ENCODE measurements at places on chromosomes 5 and 9.

GRCh38 chr5:139949710-139950109 is 93.4 kb downstream of the NRG2 start:
- DNase-seq, result no peak

DNA sequence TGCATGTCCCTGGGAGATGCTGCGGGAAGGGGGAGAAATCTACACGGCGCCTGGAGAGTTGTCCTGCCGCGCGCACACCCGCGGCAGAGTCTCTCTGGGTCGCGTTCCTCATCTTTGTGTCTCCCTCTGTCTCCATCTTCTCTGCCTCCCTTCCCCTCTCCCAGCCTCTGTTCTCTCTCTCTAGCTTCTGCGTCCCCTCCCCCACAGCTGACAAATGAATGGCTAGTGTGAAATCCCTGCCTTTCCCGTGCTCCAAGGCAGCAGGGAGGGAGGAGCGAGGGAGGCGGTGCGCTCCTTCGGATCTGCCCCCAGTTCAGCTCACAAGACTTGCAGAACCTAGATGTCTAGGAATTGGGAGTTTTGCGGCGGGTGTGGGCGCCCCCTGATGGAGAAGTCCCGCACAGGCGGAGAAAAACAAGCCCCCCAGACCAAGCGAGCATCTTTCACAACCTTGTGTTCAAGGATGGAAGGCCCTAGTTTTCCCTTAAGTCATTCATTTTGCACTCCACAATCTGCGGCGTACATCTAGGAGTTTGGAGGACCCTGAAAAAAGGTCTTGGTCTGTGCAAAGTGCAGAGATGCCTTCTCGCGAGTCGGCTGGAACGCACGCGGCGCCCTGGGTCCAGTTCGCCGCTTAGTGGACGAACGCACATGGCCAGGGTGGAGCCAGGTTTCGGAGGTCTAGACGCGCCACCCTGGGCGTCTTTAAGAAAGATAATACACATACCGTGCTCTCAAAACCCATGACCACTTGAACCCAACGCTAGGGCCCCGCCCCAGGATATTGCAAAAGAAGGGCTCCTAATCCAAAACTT is 2.0 kb downstream of the VCAN start:
- DNase-seq, result peak; percentile 98

- DNase-seq, result peak; percentile 27
Measured at GRCh38 chr5:65262649-65263059, 219.1 kb downstream of the ADAMTS6 start.

- no peak for DNase-seq
Measured at GRCh38 chr5:133363807-133364587, 248.3 kb downstream of the FSTL4 start.

DNA sequence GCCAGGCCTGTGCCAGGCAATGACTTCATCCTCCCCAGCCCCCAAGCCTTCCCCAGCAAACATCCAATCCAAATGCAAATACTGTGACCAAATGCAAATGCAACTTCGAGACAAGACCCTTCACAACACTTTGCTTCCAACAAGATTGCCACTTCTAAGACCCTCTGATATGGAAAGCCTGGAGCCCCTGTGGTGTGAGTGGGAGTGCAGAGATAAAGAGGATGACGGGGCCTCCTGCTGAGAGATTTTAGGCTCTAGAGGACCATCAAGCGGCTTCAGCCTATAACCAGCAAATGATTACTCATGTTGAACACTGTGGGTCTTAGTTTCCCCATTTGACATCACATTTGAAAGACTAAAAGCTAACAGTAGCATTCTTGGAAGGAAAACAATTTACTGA is 46.6 kb upstream of the GABRP start:
- DNase-seq, result no peak

DNA sequence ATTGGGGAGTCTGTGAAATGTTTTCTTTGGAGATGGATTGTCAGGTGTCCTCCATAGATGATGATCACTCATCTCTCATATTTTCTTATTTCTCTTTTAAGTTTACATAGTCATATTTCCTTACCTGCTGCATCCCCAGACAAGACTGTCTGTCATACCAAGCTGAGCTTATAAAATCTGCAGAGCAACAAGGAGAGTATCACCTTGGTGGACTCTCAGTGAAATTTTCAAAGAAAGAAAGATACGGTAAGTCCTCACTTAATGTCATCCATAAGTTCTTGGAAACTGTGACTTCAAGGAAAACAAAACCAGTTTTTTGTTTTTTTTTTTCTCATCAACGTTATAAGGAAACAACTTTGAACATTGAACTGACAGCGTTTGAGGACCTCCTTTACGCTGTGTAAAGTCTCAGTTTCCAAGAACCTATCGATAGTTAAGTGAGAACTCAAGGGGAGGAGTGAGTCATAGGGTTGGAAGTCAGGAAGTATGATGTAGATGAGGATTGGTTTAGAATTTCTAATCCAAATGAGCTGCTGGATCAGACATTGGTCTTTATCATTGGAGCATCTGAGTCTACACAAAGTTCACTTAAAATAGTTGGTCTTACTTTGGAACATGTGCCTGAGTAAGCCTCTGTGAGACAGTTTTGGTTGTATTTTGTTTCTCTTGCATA is 45.5 kb downstream of the SPIN1 start:
- no peak for DNase-seq

GRCh38 chr5:77669677-77670076 is 31.2 kb upstream of the OTP start:
- DNase-seq, result no peak

DNA sequence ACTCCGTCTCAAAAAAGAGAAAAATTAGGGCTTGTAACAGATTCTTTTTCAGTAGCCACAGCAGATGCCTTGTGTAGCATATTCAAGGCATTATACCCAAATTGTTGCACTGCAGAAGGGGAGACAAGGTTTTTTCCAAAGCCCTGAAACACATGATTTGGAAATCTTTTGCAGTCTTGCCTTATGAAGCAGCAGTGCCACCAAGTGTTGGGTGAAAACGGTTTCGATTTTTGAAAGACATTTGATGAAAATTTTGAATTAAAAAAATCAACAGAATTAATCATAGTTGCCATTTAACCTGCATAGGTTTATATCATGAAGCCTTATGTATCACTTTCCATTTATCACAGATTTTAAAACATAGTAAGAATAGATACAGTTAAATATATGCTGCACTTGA is 479.5 kb downstream of the TAF11L14 start:
- peak; percentile 10 for DNase-seq

- no peak for DNase-seq
Measured at GRCh38 chr5:13581132-13581531, 363.4 kb downstream of the DNAH5 start.

GRCh38 chr9:14018081-14018480 is 295.9 kb downstream of the NFIB start:
- DNase-seq, result no peak

- DNase-seq, result no peak
Measured at GRCh38 chr5:180630426-180630825, 19.0 kb downstream of the FLT4 start.

DNA sequence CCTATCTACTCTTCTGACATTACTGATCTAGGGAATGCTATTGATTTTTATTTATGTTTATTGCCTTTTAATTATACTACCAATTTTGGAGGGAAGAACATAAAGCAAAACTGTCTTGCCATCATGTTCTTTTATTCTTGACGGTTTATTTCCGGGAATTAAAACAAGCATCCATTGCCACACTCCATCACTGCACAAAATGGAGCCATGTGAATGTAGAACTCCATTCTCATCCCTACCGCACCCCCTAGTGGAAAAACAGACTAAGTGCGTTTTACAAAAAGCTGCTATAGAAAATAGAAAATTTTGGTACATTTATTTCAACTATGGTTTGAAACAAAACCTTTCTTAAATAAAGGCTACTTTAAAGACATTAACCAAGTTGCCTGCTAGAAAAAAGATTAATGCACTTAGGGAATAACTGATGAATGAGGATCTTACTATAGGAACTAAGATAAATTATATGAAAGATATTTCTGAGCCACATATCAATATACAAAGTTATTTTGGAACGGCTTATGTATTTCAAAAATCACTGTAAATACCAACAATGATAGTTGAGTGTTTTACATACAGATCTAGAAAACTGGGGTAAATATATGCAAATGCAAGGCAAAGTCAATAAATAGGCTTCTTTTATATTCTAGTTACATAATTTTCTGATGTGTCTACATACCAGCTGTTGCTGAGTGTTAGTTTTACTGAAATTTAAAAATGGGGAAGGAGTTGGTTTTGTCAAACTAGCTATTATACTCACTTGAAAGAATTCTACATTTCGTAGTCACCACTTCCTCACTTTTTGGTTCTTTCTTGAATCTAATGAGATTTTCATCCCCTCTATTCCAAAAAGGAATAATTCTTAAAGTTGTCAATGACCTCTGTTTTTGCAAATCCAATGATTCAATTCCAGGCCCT is 26.5 kb downstream of the OXCT1 start:
- peak; percentile 42 for DNase-seq

GRCh38 chr5:88140396-88140855 is 128.2 kb downstream of the TMEM161B start:
- DNase-seq, result no peak

DNA sequence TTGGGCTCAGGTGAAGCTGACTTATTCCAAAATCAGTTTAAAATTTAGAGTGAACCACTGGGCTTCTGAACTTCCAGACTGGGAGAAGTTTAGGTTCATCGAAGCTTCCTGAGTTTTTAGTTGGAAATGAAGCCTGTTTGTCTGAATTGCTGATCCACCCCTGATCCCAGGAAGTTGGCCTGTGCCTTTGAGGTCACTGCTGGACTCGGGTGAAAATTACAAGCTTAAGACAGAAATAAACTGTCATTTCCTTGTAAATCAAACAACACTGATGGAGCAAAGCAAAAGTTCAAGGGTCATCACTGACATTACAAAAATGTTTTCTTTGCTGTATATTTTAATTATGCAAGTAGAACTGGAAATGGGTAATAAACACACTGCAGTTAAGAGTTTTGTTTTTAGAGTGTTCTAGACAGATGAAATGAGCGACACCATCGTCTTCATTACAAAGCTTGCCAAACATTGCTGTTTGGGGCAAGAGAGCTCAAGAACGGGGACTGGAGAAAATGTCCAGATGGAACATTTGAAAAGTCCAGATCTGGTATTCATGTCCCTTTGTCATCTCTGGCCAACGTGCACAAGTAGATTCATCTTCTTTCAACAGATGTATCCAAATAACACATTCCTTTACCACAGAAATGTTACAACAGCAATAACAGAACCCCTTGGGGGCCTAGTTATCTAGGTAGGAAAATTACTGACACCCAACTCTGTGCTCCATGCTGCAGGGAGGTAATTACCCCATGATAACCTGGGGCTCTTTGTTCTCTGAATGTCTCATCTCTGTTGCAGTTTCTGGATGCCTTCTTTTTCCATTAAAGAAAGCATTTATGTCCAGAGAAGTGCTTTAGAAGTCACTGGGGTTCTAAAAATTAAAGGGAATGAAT is 142.4 kb upstream of the ERCC6L2 start:
- DNase-seq, result no peak

DNA sequence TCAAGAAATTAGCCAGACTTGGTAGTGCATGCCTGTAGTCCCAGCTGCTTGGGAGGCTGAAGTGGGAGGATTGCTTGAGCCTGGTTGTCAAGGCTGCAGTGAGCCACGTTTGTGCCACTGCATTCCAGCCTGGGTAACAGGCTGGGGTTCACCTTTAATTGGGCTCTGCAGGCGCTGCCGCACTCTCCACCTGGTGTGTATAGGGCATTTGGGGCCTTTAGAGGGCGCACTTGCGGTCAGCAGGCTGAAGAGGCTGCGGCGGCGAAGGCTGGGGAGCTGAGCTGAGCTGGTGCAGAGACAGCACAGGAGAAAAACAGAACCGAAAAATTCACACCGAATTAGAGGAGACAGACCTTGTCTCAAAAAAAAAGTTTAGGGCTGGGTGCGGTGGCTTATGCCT is 31.2 kb downstream of the CDK7 start:
- no peak for DNase-seq

DNA sequence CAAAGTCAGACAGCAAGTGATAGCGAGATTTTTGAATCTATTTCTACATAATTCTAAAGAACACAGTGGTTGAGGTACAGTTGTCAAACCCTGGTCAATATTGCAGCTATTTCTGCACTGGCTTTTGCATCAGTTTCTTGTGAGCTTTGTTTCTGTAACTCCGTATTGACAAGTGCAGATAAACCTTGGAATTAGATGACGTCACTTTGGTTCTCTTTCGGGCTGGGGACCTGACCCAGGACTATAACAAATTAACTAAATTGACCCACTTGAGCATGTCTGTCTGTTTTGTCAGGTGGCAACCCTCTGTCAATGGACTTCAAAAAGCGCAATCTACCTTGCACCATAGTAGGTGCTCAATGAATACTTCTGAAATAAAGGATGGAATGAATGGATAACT is 418.4 kb upstream of the SGCD start:
- DNase-seq, result no peak

DNA sequence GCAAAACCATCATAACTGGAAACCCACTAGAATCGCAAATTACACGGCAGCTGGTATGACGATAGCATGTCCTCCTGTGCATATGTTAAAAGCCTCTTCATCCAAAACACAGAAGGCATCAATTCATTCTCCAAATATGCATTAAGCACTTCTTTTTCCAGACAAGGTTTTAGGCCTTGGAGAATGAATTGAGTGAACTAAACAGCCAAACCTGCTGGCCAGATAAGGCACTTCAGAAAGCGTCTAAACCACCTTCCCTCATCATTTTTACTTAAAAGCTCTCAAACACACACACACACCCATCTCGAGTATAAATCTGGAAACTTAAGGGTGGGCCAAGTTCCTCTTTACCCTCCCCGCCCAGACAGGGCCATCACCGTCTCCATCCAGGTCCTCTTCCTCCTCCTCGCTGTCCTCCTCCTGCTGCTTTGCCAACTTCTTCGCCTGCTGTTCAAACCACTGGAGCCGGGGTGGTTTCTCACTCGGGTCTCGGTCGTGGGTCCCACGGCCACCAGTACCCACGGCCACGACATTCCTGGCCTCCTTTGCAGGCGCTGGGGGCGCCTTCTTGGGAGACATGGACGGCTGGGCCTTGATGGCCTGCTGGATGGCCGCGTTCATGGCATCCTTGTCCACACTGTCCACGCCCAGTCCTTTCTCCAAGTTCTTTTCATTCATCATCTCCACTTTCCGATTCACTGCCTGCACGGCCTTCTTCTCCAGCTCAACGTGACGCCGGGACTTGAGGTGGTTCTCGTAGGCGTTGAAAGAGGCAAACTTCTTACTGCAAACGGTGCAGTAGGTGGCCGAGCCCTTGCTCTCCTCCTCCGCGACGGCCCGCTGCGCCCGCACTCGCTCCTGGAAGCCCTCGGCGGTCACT is 696 bp downstream of the ZNF622 start:
- no peak for DNase-seq

GRCh38 chr9:126114850-126115460 is 211.7 kb upstream of the MVB12B start:
- no peak for DNase-seq

- no peak for DNase-seq
Measured at GRCh38 chr9:78871086-78871451, 574.1 kb downstream of the PSAT1 start.

GRCh38 chr9:99593610-99594009 is 228.1 kb upstream of the NR4A3 start:
- DNase-seq, result no peak

GRCh38 chr5:141484310-141484640 is 555 bp upstream of the PCDHGC4 start:
- DNase-seq, result no peak

GRCh38 chr9:93300585-93301081 is 116.7 kb downstream of the WNK2 start:
- no peak for DNase-seq

- DNase-seq, result no peak
Measured at GRCh38 chr9:29945012-29945411, 2371.7 kb upstream of the C9orf72 start.

Data from left kidney (tissue), 8 donors.